ENCODE measurements at places on chromosomes 2 and 18.

GRCh38 chr18:3015204-3015592 lies 2.3 kb upstream of the LPIN2 start:
- DNase-seq = no peak

GRCh38 chr2:96325884-96326255 lies 753 bp downstream of the ITPRIPL1 start:
- no peak for DNase-seq

DNA sequence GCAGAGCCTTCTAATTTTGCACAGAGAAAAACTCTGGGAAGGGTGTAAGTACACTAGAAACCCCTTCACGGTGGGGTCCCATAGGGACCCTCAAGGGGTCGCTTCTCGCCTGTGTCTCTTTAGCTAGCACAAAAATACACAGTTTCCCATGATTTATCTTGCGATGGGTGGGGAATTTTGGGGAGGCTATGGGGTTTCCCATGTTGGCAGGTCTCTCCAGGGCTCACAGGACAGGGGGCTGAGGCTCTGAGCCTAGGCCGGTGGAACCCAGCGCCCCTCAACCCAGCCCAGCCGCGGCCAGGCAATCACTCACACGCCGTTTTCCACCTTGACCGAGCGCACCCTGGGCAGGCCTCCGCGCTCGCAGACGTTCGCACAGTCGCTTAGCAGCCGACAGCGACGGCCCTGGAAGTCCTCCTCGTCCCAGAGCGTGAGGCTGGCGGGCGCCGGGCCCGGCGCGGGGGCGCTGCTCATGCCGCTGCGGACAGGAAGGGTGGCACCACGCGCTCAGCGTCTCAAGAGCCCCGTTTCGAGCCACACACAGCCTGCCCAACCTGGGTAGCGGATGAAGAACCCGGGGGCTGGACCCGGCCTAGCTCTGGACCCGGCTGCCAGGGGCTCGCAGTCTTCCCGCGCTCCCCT lies 398 bp downstream of the CRYBA2 start:
- DNase-seq = no peak

DNA sequence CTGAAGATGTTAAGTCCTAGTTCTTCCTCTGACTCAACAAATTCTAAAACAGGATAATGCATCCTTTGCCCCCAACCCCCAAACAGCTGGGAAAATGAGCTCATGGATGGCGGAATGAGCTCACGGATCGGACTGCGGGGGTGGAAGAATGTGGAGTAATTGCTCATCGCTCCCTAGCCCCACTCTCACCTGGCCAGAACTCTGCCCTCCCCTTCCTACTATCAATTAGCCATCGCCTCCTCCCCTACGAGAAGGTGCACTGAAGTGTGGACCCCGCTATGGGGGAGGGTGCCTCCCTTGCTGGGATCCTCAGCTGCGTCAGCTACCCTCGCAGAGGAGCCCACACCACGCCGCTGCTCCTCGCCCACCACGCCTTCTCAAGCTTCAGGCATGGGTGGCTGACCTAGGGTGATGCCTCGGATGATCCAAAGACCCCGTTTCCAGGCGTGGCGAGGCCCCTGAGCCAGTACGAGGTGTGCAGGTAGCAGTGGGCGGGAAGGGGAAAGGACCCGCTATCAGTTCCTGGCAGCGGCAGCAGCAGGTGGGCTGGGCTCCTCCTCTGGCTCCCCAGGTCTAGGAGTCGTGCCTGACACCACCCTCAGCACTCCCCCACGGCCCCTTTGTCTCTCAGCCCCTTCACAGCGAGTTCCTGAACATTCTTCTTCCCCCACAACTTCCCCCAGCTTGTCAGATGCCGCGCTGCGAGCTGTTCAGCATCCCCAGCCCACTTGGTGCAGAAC lies 82.1 kb upstream of the POMC start:
- DNase-seq = no peak

DNA sequence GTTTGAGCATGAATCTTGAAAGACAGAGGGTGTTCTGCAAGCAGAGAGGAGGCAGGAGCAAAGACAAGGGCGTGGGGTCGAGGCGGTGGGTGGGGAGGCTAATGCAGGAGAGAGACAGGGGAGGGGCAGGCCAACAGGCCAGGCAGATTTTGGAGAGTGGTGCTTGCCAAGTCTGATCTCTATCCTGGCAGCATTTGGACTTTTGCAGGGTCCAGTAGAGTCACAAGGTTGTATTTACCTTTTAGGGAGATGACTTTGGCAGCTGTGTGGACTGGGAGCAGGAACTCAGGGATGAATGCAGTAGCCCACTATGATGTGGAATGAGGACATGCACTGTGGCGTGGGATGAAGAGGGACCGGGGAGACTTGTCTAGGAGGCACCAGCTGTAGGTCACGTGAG lies 15.7 kb upstream of the CEP192 start:
- no peak for DNase-seq

DNA sequence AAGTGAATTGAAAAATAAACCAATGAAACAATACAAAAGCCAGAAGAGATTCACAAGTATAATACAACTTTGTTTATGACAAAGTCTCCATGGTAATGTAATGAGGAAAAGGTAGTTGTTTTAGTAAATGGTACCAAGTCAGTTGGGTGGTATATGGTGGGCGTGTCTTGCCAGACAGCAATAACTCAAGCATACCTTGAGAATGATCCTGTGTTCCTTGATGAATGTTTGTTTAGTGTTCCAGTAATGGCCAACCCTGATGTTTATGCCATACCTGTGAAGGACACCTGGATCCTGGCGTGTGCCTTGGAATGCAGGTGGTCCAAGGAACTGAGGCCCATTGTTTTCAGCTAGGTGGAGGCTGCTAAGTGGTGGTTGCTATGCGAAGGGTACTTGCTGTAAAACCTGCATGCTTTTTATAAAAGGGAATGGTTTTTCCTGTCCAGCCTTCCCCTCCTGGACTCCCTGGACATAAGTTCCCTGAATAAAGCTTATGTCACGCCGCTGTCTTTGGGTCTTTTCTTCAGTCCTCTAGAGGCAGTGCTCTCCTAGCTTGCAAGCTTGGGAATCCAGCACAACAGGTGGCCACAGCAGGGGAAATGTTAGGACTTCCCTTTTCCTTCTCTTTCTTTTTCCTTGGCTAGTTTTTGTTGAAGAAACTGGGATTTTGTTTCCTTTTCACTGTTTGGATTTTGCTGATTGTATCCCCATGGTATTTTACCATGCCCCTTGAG lies 54.7 kb downstream of the MTA3 start:
- no peak for DNase-seq

DNA sequence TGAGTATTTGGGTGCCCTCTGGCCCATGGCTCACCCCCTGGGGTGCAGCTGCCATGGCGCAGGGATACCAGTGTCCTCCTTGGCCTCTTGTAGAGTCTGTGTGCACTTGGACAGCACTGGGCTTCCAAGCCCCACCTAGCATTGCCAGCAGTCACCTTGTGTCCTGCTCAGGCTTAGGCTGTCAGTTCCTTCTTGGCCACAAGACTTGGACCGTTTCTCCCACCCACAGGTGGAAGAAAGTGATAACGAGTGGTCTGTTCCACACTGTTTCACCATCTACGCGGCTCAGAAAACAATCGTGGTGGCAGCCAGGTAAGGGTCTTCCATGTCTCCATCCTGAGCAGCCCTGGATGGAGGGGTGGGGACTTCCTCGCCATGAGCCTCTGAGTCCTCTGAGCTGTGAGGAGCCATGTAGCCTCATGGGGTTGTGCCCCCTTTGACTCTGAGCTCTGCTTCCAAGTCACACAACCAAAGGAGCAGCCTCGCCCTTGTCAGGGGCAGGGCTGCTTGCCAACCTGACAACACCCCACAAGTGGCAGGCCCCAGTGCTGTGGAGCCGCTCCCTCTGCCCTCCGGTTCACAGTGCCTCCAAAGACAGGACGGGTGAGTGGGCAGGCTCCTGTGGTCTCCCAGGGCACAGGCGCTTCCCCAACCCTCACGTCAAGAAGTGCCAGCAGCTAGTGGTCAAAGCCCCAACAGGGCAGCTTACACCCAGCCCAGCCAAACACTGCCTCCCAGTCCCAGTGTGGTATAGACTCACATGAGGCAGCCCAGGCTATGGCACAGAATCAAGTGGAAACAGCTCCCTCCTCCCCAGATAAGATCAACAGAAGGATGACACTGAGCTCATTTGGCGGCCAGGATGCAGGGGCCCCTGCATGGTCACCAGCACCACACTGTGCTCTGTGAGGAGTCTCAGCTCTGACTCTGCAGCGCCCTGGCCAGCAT lies 18.4 kb downstream of the STK25 start:
- DNase-seq = no peak

DNA sequence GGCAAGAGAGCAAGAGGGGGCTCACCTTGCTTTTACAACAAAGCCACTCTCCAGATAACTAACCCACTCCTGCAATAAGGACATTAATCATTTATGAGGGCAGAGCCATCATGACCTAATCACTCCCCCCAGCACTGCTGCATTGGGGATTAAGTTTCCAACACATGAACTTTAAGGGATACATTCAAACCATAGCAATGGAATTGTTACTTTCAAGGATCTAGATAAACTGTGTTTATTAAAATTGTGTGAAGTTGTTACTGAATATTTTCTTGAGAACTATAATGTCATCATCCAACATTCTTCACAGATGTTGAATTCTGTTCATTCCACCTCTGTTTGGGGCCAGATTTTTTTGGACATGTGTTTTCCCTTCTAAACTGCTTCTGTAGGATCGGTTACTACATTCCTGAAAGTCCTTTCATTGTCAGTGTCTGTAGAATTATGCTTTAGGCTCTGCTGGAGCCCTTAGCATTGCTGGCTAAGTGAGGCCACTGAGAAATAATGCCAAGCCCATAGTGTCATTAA lies 50.4 kb downstream of the SPATS2L start:
- DNase-seq = no peak

- DNase-seq = no peak
Observed at GRCh38 chr2:12340164-12340563, 376.6 kb upstream of the TRIB2 start.

DNA sequence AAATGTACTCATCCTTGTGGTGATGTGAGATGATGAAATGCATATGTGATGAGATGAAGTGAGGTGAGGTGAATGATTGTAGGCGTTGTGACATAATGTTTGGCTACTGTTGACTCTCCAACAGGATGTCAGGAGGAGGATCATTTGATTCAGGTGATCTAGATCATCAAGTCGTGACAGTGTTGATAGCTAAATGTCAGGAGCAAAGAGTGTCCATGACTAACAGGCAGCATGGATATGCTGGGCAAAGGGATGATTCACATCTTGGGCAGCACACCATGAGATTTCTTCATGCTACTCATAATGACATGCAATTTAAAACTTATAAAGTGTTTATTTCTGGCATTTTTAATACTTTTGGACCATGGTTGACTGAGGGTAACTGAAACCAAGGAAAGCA lies 40.2 kb upstream of the UBXN4 start:
- DNase-seq = no peak

DNA sequence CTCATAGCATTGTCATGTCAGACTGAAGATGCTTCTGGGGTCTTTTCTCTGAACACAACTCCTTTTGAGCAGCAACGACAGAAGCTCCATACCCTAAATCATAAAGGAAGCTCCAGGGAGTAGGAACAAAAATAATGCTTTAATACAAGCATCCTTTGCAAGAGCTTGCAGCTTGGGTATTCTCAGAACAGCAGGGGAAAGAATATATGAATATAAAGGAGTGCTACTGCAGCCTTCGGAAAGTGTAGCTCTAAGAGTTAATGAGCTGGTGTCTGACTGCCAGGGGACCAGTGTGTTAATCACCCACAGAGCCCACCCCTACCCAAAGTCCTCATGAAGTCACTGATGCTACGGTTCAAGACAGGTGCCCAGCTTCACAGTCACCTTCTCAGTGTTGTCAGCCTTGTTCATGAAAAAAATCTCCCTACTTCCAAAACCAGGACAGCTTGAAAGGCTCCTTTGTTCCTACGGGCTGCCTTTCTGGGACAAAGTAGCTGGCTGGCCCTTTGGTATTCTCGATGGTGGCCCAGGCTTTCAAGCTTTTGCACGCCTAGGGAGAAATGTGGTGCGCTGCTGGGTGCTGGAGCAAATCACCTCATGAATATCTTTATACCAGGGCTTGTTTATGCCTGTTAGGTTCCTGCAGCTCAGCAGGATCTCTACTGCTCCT lies 259.7 kb downstream of the CMPK2 start:
- DNase-seq = no peak
